ENCODE measurements at places on chromosomes 4 and X. TPM values are rescaled to one million over a fixed set of nuclear protein-coding genes. Genes with fewer than 3 reads are reported as not detected.

OPN1MW gene
- total RNA-seq = not detected

RHOXF1 gene
- total RNA-seq = not detected

CSAG1 gene
- not detected for total RNA-seq

DNA sequence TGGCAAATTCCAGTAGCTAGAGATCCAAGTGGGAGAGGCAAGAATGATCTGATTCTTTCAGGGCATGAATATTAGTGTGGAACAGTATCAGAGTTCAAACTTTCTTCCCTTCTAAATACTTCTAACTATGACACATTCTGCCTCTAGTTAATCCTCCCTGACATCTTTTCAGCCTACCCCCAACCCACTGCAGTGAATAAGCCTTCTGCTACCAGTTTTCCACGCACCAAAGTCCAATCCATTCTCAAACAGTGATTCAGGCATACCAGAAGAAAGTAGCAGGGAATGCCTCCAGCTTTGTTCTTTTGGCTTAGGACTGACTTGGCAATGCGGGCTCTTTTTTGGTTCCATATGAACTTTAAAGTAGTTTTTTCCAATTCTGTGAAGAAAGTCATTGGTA, 155.4 kb upstream of the FTHL17 start:
- no peak for DNase-seq
- H3K27me3 ChIP-seq = peaks cover 2% of the 10 kb centered on the region
- no peak overlapping the region for H3K4me3 ChIP-seq
- no peaks in the 10 kb centered on the region for H3K4me1 ChIP-seq

DNA sequence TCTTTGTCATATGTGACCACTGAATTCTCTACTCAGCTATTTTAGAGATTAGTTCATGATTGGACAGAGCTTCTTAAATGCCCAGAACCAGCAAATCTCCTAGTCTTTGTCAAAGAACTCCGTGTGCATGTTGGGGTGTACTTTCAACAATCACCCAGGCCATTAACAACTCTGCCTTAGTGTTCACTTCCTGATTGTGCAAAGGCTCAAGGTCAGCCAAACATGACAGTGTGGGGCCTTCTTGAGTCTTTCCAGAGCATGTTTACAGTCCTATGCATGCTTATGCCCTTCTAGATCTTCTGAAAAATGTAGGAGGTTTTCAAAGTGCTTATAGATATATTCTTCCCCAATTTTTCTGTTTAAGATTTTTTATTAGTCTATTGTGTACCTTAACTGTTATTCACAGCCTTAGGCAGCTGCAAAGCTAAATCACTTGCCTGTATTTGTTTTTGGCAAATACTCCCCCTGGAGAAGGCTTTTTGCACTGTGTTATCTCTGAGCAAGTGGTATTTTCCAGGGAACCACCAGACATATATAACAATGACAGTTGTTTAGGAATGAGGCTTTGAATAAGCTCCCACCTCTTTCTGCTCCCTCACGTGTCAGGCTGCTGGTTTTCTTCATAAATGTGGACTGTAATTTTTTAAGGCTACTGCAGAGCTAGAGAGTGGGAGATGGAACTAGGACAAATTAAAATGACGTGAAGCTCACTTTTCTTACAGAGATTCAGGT, 24.0 kb upstream of the DRP2 start:
- H3K36me3 ChIP-seq = no peaks in the 10 kb centered on the region
- peaks cover 8% of the 10 kb centered on the region for H3K27me3 ChIP-seq
- H3K4me1 ChIP-seq = no peaks in the 10 kb centered on the region
- no peak overlapping the region for H3K27ac ChIP-seq

DNA sequence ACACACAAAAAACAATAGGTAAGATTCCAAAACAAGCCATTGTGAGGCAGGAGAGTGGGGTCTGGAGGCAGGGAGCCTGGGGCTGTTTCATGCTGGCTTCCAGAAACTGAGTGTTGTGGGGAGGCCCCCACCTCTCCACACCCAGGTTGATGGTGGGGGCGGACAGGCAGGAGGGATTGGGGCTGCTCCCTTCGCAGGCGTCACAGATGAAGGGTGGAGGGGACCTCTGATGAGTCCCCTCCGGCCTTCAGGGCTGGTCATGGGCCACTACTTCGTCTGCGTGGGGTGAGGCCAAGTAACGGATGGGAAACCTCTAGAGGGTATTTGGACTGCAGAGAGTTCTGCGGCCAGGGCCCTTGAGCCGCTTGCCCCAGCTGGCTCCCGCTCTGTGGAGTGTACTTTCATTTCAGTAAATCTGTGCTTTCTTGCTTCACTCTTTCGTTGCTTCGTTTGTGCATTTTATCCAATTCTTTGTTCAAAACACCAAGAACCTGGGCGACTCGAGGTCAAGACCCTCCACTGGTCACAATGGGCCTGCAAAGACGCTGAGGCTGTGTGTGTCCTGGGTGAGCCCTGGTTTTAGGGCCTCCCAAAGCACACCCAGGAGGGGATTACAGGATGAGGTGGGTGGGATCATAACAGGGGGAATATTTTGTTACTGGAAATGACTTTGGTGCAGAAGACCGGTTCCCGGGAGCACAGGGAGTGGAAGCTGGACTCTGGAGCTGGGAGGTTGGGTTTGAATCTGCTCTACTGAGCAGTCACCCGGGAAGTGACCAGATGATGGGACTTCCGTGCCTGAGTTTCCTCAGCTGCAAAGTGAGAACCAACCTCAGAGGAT, 83.7 kb upstream of the ADRA2C start:
- no peak overlapping the region for H3K27ac ChIP-seq
- H3K4me1 ChIP-seq = no peaks in the 10 kb centered on the region
- H3K27me3 ChIP-seq = peaks cover 4% of the 10 kb centered on the region
- no peak for DNase-seq

- H3K4me3 ChIP-seq = no peak overlapping the region
- DNase-seq = no peak
- H3K36me3 ChIP-seq = peaks cover 41% of the 10 kb centered on the region
- peaks cover 22% of the 10 kb centered on the region for H3K4me1 ChIP-seq
- H3K27me3 ChIP-seq = no peaks in the 10 kb centered on the region
Measured at GRCh38 chr4:27020603-27021002, 160.0 kb downstream of the STIM2 start.

Data from activated CD8-positive, alpha-beta T cell treated with anti-CD3 and anti-CD28 coated beads for 36 hours (primary cell).